ENCODE measurements at places on chromosomes 2 and 18.

DNA sequence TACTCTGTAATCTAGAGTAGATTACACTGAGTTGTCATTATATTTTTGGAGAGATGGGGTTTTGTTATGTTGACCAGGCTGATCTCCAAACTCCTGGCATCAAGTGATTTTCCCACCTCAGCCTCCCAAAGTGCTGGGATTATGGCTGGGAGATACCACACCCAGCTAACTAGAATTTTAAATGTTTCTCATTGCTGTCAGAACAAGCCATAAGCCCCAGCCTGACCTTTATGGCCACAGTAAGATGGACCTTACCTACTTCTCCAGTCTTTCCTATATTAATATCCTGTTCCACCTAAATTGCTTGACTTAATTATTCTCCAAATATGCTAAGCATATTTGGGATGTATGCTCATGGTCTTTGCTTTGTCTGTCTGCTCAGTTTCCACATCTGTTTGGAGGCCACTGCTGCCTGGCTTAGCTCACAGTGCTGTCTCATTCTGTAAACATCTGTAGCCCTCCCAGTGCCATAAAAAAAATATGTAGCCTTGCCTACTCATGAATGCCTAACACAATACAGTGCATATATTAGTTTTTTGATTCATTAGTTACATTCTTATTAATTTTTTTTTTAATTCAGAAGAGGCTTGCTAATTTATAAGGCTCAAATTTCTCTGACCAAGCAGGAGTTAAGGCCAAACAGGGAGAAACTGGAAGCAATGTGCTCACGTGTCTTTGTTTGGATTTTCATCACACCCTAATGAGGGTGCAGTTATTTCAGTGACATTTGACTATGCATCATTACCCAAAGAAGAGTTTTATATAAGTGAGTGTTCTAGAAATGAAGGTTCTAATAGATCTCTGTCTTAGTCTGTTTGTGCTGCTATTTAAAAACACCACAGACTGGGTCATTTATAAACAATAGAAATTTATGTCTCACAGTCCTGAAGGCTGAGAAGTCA is 45.3 kb upstream of the PSME4 start:
- no peak for DNase-seq

GRCh38 chr2:162710287-162710890 is 128.2 kb downstream of the KCNH7 start:
- DNase-seq: peak; percentile 56

- no peak for DNase-seq
Observed at GRCh38 chr2:148483665-148484064, 160.9 kb upstream of the EPC2 start.

- DNase-seq: no peak
Observed at GRCh38 chr18:74869904-74870863, 272.5 kb downstream of the ZNF407 start.

- DNase-seq: no peak
Observed at GRCh38 chr18:31041271-31042083, 1.1 kb downstream of the DSC3 start.

DNA sequence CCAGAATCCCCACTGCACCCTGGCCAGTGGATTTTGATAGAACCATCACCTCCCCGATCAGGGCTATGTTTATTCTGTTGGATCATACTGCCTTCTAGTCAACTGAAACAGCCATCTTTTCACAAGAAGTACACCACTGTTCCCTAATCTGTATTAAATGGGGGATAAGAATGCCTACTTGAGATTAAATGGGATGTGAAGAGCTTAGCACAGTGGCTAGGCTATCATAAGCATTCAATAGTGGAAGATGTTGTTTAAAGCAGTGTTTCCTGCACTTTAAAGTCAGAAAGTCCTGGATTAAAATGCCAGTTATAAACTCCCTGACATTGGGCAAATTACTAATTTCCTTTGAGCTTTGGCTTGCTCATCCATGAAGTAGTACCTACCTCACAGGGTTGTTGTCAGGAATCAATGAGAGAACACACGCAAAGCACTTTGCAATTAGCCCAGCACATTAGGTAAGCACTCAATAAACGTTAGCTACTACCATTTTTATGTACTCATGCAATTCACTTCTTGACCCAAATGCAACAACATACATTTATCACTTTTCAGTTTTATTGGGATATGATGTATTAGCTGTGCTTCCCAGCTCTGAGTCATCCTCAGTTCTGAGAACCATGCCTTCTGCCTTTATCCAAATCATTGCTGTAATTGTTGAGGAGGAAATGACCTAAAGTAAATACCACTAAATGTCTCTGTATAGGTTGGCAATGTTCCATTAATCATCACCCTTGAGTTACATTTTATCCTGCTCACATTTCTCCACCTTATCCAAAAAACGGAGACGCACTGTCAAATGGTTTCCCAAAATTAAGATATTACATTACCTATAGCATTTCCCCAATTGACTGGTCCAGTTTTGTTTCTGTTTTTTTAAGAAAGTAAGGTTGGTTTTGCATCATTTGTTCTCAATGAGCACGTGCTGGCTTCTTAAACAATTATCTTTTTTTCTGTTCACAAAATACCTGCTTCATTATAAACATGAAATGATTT is 2.1 kb downstream of the TMEM247 start:
- DNase-seq: peak; percentile 80

DNA sequence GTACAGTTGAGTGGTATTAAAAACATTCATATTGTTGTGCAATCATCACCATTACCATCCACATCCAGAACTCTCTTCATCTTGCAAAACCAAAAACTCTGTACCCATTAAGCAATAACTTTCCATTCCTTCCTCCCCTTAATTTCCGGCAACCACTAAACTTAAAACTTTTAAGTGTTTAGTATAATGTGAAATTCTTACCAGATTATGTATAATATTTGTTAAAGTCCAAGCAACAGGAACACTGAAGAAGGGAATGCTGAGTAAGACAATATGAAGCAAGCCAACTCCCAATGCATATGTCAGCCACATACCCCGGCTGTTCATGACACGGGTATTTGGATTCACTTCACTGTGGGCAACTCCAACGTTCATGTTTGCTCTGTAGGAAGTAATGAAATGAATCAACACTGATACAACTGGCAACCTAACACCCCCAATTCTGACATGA is 1.9 kb downstream of the ORMDL1 start:
- DNase-seq: no peak

DNA sequence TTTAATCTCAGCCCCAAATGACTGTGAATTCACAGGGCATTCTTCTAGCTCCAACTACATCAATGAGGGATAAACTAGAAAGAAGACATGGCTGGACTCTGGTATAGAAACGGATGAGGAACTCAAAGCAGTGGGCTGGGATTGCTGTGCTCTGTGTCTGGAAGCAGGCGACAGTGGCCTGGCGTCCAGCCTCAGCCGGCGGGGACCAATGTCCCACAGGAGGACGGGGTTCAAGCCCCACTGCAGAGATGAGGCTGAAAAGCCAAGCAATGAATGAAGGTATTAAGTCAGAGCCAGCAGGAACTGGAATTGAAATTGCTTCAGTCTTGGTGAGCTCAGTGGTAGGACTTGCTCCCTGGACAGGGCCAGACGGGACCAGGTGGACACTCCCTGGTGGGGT is 24.3 kb upstream of the BOK start:
- DNase-seq: no peak

DNA sequence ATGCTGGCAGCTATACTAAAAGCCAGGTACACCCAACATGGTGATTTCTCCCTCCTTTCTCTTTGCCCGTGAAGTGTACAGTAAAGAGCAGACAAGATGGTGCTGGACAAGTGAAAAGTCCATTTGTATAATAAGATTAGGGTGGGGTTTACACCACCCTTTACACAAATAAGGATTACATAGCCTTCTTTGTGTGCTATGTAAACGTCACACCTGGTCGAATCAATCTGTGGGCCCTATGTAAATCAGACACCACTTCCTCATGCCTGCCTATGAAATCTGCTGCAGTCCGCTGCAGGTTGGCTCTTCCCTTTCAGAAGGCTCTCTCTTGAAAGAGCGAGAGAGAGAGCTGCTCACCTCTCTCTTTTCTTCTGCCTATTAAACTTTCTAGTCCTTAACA is 1054.3 kb upstream of the SLC39A10 start:
- DNase-seq: peak; percentile 4

- no peak for DNase-seq
Observed at GRCh38 chr18:3110034-3110752, 97.2 kb upstream of the LPIN2 start.

- no peak for DNase-seq
Observed at GRCh38 chr2:227706859-227707258, 11.0 kb downstream of the SLC19A3 start.

GRCh38 chr2:56244911-56245530 is 61.2 kb downstream of the CCDC85A start:
- DNase-seq: no peak

GRCh38 chr2:137837830-137838229 is 126.4 kb upstream of the HNMT start:
- DNase-seq: no peak

GRCh38 chr2:96811917-96812316 is 4.2 kb upstream of the CNNM3 start:
- no peak for DNase-seq

DNA sequence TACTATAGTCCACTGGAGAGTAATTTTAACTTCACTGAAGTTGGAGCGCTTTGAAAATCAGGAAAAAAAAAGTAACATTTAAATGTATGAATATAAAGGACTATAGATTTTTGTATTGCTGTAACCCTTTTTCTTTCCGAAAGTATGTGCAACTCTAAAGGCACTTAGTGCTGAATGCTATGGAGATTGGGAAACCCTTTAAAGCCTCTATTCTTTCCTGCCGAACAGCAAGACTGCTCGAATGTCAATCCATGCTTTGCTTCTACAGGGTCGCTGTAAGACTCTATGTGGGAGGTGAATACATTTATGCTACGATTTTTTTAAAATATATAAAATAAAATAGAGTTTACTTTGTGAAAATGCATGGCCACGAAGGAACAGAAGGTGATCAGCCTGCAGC is 825 bp downstream of the GRB14 start:
- DNase-seq: no peak

DNA sequence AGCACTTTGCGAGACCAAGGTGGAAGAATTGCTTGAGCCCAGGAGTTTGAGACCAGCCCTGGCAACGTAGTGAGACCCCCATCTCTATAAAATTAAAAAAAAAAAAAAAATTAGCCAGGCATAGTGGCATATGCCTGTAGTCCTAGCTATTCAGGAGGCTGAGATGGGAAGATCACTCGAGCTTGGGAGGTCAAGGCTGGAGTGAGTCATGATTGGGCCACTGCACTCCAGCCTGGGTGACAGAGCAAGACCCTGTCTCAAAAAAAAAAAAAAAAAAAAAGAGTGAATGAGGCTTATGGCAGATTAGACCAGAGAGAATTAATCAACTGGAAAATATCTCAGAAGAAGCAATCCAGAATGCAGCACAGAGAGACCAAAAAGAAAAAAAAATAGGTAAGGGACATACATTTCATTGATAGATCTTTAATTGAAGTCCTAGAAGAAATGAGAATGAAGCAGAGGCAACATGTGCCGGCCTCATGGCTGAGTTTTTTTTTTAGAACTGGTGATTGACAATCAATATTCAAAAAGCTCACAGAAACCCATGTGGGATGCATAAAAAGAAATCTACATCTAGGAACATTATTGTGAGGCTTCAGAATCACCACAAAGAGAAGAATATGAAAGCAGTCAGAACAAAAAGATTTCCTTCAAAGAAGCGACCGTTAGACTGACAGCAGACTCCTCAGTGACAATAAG is 32.2 kb upstream of the ELAC1 start:
- no peak for DNase-seq

DNA sequence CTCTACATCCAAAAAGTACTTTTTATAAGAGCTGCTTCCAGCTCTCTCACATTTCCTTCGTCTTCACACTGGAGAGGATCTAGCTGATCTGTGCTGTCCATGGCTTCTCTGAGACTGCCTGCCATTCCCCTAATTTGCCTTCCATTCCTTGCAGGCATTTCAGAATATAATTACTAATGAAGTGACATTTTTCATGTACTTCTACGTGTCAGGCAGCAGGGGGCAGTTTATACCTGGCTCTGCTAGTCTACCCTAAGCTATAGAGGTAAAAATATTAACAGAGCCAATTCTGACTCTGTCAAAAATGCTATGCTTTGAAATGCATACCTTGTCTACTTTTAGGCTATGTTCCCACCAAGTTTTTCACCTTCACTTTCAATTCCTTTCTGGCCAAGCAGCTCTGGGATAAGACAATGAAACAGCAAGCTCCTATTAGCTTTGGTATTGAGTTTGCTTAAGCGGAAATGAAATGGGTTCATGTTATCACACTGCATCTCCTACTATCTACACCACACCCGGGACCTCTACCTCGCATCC is 81.9 kb downstream of the MEP1B start:
- peak; percentile 19 for DNase-seq

- DNase-seq: no peak
Observed at GRCh38 chr2:70959851-70960832, 18.3 kb upstream of the ANKRD53 start.

DNA sequence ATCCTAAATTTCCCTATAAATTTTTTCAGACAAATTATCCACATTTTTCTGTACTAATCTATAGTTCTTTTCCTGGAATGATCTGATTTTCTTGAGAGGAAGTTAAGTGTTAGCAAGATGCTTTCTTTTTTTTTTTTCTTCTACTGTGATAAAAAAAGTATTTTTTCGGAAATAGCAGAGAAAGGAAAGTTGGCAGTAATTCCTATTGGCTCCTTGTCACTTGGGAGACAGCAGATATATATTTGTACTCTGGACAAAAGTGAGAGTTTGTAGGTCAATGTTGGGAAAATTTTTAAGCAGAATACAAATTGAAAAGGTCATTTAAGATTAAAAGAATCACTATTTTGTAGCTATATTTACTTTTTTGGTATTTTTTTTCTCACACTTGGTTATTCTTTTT is 635.7 kb upstream of the NRXN1 start:
- DNase-seq: no peak

DNA sequence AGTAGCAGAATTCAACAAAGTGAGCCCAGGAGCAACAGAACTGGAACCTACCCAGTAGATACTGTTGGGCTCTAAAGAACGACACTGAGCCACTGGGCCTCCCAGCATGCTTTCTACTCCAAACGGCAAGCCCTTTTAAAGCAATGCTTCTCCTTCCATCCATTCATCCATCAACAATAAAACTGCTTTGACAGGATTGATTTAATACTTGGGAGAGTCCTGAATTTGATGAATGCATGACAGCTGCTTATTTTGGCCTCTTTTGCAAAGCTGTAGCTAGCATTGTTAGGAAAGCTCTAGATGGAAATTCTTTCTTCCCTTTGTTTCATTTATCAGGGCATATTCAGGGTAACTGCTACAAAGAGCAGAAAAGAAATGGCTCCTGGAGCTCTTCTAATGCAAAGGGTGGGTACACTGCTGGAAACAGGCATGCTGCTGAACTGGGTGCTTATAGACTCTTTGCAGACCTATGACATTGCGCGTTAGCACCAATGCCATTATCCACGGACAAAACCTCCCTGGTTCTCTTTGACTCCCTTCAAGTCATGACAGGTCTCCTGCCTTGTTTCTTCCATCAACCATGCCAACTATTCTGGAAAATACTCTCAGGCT is 138.4 kb upstream of the HNRNPA3 start:
- no peak for DNase-seq
